ENCODE measurements at places on chromosomes 1 and 21.

GRCh38 chr1:183215076-183215720 lies 29.1 kb downstream of the LAMC2 start:
- DNase-seq, result no peak

DNA sequence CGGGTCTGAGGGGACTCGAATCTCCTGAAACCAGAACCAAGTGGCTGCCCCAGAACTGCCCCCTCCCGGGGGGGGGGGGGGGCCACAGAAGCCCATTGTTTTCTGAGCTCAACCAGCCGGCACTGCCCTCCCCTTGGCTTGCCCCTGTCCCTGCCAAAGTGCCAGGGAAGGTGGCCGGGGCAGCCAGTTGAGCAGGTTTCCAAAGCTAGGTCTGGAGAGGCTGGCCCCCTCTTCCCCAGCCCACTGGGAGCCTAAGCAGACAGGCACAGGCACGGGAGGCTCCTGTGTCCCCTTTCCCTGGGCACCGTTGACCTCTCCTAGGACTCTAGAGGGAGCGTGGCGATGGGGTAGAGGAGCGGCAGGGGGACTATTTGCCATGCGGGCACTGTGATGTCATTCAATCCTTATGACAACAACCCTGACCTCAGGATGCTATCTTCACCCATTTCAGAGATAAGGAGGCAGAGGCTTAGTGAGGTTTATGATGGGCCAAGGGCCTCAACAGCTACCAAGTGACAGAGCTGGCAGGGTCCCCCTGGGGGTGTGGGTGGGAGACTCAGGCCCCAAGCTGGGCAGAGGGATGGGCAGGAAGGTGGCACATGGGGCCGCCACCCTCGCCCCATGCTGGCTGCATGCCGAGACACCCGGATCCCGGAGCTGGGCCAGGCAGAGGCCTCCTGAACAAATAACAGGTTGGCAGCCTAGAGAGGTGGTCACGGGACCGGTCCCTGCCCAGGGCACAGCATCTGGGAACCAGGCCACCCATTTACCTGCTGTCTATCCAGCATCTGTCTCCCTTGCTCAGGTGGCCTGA lies 35.0 kb downstream of the RAP1GAP start:
- DNase-seq, result no peak

DNA sequence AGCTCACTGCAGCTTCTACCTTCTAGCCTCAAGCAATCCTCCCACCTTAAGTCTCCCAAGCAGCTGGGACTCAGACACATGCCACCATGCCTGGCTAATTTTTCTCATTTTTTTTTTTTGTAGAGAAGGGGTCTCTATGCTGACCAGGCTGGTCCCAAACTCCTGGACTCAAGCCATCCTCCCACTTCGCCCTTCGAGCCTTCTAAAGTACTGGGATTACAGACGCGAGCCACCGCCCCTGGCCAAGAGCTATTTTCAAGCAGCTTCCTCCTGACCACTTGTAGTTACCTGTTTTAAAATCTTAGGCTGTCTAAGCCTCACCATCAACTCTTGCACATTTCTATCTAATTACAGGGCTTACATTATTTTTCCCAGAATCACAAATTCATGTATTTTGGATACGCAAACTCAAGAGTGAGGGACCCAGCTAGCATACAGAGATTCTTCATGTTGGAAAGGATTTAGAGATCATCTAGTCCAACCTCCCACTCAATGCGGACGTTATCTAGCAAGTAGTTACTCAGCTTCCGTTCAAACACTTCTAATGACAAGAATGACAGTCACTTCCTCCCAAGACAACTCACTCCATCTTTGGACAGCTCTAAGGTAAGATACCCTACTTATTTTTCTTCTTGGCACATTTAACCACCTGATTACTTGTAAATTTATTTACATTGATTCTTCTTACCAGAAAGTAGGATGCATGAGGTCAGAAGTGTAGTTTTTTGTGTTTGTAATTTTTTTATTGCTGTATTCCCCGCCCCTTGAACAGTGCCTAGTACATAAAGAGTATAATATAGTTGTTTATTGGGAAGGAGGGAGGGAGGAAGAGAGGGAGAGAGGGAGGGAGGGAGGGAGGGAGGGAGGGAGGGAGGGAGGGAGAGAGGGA lies 65.4 kb downstream of the LUZP1 start:
- DNase-seq, result peak; percentile 79

DNA sequence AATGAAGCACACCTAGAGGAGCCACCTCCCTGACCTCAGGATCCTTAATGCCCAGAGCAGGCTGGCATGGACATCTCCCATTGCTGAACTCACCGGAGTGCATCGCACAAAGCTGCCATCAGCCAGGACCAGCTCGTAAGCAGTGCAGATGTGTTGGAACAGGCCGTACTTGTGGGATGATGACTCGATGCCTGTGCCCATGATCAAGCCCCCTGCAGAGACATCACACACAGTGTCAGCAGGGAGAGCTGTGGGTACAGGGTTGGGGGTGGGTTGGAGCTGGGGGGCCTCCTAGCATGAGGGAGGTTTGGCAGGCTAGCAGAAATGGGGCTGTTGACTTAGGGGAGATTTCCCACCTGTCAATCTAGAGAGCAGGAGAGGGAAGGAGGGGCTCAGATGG lies 12.0 kb downstream of the DHCR24 start:
- DNase-seq, result no peak

DNA sequence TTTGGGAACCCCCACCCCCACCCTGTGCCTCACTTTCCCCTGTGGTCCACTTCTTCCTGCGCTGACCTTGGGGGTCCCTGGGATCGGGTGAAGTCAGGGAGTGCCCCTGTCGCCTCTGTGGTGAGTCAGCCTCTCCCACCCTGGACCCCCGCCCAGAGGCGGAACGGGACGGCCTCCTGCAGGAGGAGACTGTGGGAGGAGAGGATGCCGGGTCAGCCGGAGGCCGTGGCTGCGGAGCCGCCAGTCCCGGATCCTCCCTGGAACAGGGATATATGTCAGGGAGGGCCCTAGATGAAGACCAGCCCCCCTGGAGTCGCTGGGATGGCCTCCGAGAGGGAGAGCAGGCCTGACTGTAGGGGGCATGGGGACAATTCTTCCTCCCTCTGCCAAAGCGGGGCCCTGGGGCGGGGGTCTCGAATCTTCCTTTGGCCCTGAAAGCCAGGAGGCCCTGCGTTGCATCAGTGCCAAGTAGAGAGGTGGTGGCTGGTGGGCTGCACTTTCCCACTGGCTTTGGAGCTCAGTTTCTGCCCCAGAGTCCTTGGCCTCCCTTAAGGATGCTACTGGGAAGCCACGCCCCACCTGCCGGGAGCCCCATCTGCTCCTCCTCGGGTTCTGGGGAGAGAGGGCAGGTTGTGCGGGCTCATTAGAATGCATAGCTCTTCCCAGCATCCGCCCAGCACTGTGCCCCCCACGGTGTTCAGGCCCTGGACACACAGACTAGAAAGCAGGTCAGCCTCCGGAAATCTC lies 930 bp downstream of the ARHGEF10L start:
- DNase-seq, result no peak

- no peak for DNase-seq
These were observed 28.5 kb downstream of the MAP3K21 start for GRCh38 chr1:233355841-233356704.

DNA sequence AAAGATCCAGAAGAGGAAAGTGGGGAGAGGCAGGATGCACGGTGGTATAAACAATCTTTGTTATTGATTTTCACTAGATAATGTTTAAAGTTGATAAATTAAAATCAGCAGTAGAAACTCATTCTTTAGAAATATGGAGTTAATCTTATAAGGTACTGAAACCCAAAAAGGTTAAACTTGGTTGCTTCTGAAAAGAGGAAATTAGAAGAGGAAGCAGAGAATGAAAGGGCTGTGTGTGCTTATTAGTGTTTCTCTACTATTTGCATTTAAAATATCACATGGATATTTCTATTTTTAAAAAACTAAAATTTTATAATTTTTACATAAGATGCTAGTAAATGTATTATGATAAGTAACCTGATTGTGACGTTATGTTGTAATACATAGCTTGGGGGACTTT lies 24.4 kb downstream of the C1orf141 start:
- DNase-seq, result peak; percentile 2

- DNase-seq, result no peak
These were observed 178.2 kb upstream of the SGIP1 start for GRCh38 chr1:66355756-66356155.

GRCh38 chr1:236429715-236430274 lies 35.7 kb downstream of the EDARADD start:
- no peak for DNase-seq

DNA sequence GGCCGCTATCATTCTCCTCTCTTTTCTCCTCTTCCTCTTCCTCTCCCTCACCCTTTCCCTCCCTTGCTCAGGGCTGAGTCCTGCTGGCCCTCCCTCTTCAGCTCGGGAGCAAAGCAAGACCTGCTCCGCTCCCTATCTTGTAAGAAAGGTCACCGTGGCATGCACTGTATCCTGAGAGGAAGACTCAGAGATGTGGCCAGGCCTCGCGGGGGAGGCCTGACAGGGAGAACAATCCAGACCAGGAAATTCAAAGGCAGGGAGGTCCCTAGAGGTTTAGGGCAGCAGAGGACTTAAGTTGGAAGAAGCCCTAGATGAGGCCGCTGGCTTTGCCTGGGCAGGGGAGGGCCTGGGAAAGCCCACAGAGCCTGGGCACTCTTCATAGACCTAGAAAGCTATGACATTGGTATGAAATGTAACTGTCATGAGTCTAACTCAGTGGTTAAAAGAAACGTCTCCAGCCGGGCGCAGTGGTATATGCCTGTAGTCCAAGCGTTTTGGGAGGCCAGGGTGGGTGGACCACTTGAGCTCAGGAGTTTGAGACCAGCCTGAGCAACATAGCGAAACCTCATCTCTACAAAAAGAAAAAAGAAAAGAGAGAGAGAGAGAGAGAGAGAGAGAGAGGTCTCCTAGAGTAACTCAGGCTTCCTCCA lies 14.6 kb upstream of the PTAFR start:
- peak; percentile 49 for DNase-seq

DNA sequence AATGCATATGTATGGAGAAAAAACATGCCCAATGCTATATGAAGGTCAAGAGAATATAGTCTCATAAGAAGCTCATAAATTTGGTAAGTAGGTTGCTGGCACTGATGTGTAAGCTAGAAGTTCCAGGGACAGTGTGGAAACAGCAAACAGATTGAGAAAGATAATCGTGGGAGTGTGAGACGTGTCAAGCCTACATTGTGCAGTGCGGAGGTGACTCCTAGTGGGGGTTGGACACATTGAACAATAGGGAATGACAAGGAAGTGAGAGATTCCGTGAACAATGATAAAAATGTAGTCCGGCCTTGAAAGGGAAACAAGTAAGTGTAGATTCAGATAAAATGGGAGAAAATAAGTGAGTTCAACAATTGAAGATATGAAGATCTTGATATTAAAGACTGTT lies 788.4 kb upstream of the PRMT6 start:
- DNase-seq, result peak; percentile 25

DNA sequence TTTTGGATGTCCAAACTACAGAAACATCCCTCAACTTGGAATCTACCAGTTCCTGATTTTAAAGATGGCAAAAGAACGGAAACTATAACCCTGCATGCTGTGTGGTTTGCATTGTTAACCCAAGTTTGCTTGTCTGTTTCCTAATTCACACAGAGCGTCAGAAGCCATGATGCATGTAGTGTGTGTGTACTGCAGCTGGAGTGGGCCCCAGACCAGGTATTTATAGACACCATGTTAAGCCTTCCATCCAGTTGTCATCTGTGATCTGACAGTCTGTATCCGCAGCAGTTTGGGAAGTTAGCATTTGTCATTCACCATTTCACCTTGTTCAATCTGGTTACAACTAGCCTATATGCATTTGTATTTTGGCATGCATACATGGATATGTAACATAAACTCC lies 27.7 kb upstream of the PLEKHM2 start:
- no peak for DNase-seq

DNA sequence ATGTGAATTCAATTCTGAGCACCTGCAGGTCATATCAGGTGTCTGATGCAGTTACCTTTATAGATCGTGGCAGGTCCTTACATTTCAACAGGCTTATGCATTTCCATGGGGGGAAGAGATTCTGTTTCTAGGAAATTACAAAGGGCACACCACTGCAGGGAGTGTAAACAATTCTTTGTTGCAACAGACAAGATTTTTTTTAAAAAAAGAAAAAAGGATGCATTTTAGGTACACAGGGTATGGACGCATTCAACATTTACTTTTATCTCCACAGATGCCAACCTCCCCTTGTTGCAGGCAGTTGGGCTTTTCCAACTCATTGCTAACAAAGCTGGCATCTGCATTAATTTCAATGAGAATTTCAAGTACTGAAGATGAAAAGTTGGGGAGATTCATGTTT lies 13.5 kb upstream of the TEKT2 start:
- no peak for DNase-seq

- no peak for DNase-seq
These were observed 258.4 kb downstream of the HLX start for GRCh38 chr1:221137666-221138065.

GRCh38 chr21:42403611-42404231 lies at the start of gene UBASH3A:
Gene UBASH3A, plus strand, starts transcription at chr21:42403902. Its CDS starts 44 bp downstream, at chr21:42403946.
- DNase-seq, result no peak

GRCh38 chr1:158154501-158154900 lies 26.2 kb upstream of the CD1D start:
- DNase-seq, result no peak

DNA sequence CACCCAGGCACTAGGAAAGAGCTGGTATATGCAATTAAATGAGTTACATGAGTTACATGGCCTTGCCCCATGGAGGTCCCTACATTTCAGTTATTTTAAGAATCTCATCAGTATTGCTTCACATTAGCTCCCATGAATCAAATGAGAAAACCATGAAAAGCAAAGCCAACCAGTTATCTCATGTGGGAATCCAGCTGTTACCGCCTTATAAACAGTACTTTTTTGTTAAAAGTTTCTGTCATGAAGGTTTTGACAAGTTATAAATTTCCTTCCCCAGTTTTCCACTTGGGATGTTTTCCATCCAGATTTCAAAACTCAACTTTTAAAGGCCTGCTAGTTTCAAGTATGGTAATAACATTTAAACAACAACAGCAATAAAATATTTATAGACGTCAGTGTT lies 544.8 kb downstream of the NUF2 start:
- no peak for DNase-seq

GRCh38 chr1:215022204-215022603 lies 60.3 kb upstream of the KCNK2 start:
- DNase-seq, result no peak

- no peak for DNase-seq
These were observed 90.5 kb downstream of the GDAP2 start for GRCh38 chr1:117838911-117839310.

- DNase-seq, result peak; percentile 2
These were observed 91.9 kb downstream of the NFIA start for GRCh38 chr1:61174060-61174795.

- no peak for DNase-seq
These were observed 17.1 kb downstream of the COL6A2 start for GRCh38 chr21:46114963-46115362.

DNA sequence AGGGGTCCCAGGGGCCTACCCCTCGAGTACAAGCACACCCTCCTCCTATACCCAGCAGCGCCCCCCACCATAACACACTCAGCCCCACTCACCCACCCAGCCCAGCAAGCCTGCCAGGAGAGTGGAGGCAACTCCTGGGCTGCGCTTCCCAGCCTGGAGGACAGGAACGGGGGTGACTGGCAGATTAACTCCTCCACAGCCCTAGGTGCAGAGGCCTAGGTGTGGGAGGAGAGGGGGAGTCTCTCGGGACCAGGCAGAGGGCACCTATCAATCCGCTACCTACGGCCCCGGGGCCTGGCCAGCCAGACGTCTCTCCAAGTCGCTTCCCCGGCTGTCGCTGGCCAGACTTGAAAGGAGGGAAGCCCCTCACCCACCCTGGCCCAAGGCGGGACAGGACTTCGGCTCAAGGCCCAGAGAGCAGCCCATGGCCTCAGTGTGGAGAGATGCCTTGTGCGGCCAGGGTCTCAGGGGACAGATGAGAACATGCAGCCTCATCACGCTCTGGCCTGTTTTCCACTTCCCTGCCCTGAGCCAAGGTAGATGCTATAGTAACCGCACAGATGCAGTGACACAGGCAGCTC lies 24.9 kb downstream of the MATN1 start:
- DNase-seq, result no peak

All from NB4 (cell line).